ENCODE measurements at places on chromosomes 16 and 17.

- no peak for DNase-seq
Measured at GRCh38 chr16:57091200-57091974, 996 bp upstream of the CPNE2 start.

- DNase-seq = no peak
Measured at GRCh38 chr17:77793146-77793970, 165.1 kb upstream of the TNRC6C start.

DNA sequence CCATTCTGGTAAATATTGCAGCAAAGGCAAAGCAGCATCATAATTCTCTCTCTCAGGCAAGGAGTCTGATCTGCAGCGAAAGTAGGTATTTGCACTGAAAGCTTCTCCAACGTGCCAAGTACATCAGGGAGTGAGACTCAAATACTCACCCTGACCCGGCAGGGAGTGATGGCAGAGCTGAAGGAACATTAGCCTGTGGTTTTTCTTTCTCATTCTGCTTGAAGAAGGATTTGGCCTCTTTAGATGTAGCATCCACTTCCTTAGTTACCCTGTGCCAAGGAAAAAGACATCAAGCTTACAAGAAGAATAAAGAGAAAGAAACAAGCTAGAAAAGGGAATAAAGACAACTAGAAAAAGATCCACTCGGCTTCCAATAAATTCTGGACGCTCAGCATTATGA lies 38.4 kb downstream of the CFDP1 start:
- no peak for DNase-seq

- no peak for DNase-seq
Measured at GRCh38 chr17:60508384-60508980, 17.6 kb downstream of the APPBP2 start.

- no peak for DNase-seq
Measured at GRCh38 chr16:75943705-75944514, 217.6 kb upstream of the CPHXL start.

DNA sequence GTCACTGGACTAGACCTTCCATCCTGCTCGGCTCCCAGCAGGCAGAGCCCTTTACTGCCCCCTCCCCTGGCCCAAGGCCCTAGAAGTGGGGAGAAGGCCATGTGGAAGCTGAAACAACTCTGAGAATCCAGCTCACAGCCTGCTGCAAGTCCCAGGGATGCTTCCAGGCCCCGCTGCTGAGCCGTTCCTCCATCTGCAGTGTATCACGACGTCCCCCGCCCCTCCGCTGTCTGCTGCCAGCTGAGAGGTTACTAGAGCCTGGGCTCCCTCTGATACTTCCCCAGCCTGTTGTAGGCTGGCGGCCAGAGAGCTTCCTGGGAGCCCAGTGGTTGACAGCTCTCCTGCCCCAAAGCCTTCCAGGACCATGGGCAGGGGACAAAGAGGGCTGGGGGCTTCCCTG lies 118.2 kb downstream of the MGAT5B start:
- DNase-seq = no peak

DNA sequence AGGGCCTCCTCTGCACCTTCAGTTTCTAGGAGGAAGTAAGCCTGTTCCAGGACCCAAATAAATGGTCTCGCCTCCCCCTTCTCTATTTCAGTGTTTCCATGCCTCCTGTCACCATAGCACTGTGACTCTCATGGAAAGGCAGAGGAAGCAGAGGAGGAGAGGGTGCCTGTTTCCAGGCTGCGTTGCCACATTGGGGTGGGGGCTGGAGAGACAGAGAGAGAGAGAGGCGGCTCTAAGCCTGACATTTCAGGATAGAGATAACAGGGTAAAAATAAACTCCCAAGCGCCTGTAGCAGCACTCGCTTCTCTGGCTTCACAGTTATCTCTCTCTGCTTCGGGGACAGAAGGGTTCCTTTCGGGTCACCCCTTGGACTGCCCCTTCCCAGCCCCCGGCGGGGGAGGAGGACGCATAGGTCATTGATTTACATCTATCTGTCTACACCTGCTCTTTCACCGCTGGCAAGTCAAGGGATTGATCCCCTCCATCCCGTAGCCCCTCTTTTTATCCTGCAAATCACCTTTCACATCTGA lies 71.2 kb upstream of the MRTFB start:
- DNase-seq = no peak

GRCh38 chr16:81928271-81928918 lies 82.9 kb downstream of the SDR42E1 start:
- DNase-seq = no peak

GRCh38 chr17:72399023-72399607 lies 278.3 kb downstream of the SOX9 start:
- DNase-seq = no peak

- DNase-seq = no peak
Measured at GRCh38 chr17:59825533-59826322, 67.0 kb downstream of the TUBD1 start.

GRCh38 chr16:12434567-12434966 lies 369.1 kb downstream of the CPPED1 start:
- DNase-seq = no peak

DNA sequence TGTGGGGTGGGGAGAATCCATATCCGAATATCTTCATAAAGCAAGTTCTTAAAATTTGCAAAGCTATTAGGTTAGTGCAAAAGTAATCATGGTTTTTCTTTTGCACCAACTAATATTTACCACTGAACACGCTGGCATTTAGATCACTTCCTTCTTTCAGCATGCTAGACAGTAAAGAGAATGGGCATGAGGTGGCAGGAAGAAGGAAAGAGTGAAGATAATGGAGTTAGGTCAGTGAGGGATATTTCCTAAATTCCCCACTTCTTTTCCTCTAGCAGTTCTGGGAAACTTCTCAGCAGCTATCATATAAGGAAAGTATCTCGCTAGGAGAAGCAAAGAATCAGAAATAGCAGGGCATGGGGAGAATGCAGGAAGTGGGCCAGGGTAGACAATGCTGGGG lies 39.0 kb downstream of the SLC6A4 start:
- no peak for DNase-seq

GRCh38 chr16:64092271-64092670 lies 1029.6 kb downstream of the CDH11 start:
- no peak for DNase-seq

DNA sequence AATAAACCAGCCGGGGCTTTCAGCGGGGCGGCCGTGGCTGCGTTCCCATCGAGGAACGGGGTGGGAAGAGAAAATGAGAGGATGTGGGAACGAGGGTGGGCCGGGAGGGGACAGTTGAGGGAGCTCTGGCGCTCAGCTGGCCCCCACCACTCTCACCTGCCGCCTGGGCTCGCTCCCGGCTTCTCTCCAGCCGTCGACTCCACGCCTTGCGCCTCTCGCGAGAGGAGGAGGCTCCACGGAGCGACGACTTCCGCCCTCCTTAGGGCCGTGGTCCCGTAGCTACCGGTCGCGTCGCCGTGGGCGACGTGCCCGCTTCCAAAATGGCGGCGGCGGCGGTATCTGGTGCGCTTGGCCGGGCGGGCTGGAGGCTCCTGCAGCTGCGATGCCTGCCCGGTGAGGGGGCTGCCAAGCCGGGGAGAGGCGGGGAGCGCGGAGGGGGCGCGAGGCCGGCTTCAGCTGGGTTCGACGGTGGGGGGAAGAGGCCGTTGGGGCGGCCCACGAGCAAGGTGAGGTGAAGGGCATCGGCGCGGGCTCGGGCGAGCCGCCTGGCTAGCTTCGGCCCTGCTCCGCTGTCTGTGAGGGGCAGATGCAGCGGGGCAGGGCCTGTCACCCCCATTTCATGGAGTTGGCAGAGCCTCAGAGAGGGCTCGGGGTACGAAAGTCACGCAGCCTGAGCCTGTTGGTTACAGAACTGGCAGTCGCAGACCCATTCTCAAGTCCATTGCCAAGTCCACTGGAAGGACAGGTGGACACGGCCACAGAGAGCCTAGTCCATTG lies at the start of the genes CIAPIN1 and COQ9:
Gene CIAPIN1 (minus strand): TSS at position 200 of the 777 bp plus-strand sequence. CDS start 6,457 bp downstream, outside the sequence.
Gene COQ9 (plus strand): TSS at position 294 of the 777 bp plus-strand sequence. CDS start 27 bp downstream, at position 321.
- DNase-seq = peak; percentile 88

DNA sequence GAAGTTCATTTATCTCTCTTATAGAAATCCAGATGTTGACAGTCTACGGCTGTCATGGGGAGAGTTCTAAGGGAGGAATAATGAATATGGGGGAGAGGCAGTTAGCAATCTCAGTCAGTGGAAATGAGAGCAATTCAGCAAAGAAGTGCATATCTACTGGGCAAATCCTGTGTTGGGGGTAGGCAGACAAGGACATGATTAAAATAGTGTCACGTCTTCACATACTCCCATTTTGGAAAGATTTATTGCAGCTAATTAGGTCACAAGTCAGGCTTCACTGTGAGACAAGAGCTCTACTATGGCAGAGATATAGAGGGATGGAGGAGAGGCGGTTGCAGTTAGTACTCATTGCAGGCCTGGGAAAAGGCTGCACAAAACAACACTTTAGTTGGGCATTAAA lies 29.8 kb downstream of the LRRC36 start:
- DNase-seq = no peak

GRCh38 chr17:80637048-80637781 lies 92.6 kb downstream of the RPTOR start:
- DNase-seq = no peak

DNA sequence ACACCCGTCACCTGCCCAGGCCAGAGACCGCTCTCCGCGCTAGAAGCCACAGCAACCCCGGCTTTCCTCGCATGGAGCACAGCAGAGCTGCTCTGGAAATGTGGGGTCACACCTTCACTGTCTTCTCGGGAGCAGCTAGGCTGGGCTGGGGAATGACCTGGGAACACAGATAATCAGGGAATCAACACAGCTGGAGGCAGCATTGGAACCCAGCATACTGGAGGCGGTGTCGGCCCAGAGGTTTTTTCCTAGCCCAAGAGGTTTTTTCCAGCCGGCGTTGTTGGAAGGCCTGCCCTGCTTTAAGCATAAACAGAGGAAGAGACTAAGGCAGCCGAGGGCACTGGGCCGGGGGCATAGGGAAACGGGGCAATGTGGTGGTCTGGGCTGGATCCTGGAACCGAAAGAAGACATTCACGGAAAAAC lies 791 bp upstream of the PLD6 start:
- DNase-seq = no peak

All from activated CD8-positive, alpha-beta memory T cell treated with anti-CD3 and anti-CD28 coated beads for 1 hour (primary cell).